ENCODE measurements at places on chromosomes 4 and X. TPM values are rescaled to one million over a fixed set of nuclear protein-coding genes. Genes with fewer than 3 reads are reported as not detected.

Gene ZNF732
- total RNA-seq = 5.1 TPM

Gene RGN
- total RNA-seq = 0.70 TPM

- H3K4me3 ChIP-seq = peak overlapping the region; percentile 93
- H3K36me3 ChIP-seq = peaks cover 16% of the 10 kb centered on the region
- peak overlapping the region; percentile 96 for H3K27ac ChIP-seq
These were observed 600 bp downstream of the BEX4 start for GRCh38 chrX:103215425-103215991.

DNA sequence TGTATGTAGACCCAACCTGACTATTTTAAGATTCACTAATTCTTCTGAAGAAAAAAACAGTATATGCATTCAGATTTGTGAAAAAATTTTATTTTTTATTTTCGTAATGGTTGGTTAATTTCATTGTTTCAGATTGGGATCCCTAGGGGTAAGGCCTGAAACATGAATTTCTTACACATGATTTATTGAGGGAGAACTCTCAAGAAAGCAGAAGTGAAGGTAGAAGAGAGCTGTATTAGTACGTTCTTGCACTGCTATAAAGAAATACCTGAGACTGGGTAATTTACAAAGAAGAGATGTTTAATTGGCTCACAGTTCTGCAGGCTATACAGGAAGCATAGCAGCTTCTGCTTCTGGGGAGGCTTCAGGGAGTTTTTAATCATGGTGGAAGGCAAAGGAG, 611.9 kb upstream of the TECRL start:
- H3K36me3 ChIP-seq = no peaks in the 10 kb centered on the region
- DNase-seq = no peak
- H3K27me3 ChIP-seq = no peaks in the 10 kb centered on the region
- H3K4me3 ChIP-seq = no peak overlapping the region
- H3K27ac ChIP-seq = no peak overlapping the region

DNA sequence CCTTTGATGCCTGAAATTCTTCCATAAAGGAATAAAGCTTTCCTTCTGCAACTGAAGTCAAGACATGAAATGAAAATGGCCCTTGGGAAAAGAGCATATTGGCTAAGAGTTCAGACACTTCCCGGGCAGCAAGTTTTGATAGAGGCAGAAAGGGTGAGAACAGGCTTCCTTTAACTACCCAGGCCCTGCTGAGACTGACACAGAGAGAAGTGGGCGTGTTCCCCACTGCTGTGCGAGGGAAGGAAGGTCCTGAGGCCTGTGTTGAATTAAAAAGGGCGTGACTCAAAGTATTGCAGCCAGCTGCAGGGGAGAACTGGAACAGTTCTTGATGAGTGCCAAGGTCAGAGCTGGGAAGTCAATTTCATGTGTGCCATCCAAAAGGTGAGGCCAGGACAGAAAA, 33.9 kb upstream of the ADGRG2 start:
- H3K27me3 ChIP-seq = no peaks in the 10 kb centered on the region
- H3K27ac ChIP-seq = no peak overlapping the region
- H3K4me1 ChIP-seq = peaks cover 4% of the 10 kb centered on the region
- H3K36me3 ChIP-seq = no peaks in the 10 kb centered on the region

GRCh38 chrX:153981771-153982533, 9.4 kb downstream of the TMEM187 start:
- no peak for DNase-seq
- H3K27ac ChIP-seq = peak overlapping the region; percentile 89
- no peaks in the 10 kb centered on the region for H3K27me3 ChIP-seq
- H3K4me3 ChIP-seq = no peak overlapping the region
- peaks cover 8% of the 10 kb centered on the region for H3K4me1 ChIP-seq
- peaks cover 5% of the 10 kb centered on the region for H3K36me3 ChIP-seq

DNA sequence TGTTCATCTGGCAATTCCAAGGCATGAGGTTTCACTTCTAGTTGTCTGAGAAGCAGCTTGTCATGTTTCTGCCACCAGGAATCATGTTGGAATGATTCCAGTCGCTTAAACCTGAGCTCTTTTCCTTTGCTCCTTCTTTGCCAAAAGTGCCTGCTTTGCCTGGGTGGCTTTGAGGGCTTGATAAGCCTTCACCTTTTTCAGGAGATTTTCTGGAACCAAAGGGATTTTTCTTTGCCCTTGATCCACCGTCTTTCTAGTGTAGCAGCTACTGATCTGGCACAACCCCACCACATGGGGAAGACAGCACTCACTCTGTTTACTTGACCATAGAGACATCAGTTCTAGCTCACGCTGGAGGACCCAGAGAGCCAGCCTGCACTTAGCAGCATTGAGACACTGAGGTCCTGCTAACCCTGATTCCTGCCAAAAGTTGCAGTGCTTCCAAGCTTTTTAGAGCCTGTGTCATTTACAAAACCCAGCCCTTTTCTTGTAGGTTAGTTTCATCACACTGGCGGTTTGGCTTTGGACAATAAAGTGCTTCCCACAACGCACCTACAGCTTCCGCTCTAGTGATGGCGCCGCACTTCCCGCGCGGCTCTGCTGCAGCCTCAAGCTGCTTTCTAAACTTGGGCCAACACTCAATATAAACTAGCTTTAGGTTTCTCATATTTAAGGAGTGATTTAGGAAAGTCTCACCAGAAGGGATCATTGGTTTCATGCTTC, 7.3 kb upstream of the CCNI start:
- DNase-seq = no peak
- H3K27me3 ChIP-seq = no peaks in the 10 kb centered on the region
- H3K4me1 ChIP-seq = peaks cover 2% of the 10 kb centered on the region
- no peak overlapping the region for H3K27ac ChIP-seq

DNA sequence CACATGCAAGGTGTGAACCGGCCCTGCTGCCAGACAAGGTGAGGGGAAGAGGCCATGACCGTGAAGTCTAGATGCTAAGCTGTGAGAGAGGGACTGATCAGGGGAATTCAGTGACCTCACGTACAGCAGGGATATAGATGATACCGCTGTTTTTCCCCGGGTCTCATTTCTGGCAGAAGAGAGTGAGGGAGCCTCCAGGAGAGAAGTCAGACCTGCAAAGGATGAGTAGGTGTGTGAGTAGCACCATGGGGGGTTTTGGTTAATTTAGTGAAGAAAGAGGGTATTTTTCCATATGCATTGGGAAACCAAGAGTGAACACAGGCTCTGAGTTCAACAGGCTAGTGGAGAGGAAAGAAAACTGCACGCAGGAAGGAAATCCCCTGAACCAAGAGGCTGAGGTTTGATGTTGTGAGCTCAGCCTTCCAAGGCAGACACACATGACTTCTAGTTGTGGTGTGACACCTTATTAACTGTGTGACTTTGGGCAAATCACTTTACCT, 127.6 kb upstream of the GATB start:
- no peaks in the 10 kb centered on the region for H3K4me1 ChIP-seq
- no peak for DNase-seq
- H3K36me3 ChIP-seq = no peaks in the 10 kb centered on the region
- no peak overlapping the region for H3K27ac ChIP-seq

DNA sequence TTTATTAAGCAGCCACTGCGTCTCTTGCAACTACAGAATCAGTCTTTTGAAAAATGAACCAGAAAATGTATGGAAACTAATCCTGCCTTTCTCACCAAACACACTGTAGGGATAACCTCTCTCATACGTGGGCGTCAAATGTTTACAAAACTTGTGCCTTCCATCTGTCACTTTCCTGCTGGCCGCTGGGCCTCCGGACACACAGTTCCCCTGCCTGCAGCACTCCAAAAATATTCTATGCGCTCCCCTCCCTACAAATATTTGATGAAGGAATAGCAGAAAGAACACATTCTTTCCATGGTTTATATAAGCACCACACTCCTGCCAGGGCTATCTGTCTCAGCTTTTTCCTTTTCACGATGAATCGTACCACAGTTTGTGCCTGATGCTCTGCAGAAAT, 14.9 kb upstream of the CYTL1 start:
- H3K27ac ChIP-seq = no peak overlapping the region
- H3K4me1 ChIP-seq = peaks cover 12% of the 10 kb centered on the region
- no peak for DNase-seq
- no peak overlapping the region for H3K4me3 ChIP-seq
- H3K36me3 ChIP-seq = no peaks in the 10 kb centered on the region
- H3K27me3 ChIP-seq = no peaks in the 10 kb centered on the region

DNA sequence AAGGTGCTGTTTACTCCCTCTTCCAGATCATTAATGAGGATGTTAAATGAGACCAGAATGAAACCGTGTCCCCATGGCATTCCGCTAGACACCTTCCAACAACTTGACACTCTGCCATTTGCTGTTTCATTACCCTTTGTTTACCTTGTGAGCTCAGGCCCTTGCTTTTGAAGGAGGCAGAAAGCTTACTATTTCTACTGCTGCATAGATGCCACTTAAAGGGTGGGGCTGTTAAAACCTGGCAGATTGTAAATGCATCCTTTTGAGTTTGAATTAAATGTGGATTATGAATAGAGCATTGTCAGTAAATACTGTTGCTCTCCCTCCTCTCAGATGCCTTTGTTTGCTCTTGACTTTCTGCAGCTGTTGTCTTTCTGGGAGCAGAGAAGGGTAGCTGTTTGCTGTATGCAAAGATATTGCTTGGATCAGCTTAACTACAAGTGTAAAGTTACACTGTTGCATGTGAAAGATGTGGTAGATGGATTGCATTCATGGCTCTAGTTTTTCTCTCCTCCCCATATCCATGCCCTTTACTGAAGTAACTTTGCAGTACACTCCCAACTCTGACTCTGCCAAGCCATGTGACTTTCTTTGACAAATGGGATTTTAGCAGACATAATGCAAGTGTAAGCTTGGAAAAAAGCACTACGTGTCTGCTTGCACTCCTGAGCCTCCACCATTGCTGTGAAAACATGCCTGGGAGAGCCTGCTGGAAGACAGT, 75.0 kb upstream of the DHX15 start:
- H3K27ac ChIP-seq = no peak overlapping the region
- H3K4me3 ChIP-seq = no peak overlapping the region
- no peak for DNase-seq
- no peaks in the 10 kb centered on the region for H3K27me3 ChIP-seq

DNA sequence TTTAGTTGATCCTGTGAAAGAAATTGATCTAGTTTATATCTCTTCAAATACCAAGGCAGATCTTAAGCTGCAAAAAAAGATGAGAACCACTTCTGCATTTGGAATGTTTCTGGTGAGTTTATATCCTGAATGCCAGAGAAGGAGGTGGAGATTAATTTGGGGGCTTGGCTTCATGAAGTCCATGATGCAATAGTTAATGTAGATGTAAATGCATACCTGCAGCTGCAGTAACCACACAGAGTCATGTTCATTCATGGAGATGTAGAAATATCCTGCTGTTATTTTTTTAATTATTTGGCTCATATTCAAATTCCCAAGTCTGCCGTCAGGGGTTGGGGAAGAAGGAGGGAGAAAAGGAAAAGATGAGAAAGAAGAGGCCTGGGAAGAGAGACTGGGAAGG, at the start of gene SULT1E1:
Gene SULT1E1 (minus strand): TSS at position 94 of the 400 bp plus-strand sequence. CDS start 2,501 bp downstream, outside the sequence.
- no peaks in the 10 kb centered on the region for H3K36me3 ChIP-seq
- H3K4me1 ChIP-seq = no peaks in the 10 kb centered on the region
- no peak within 1 kb of the TSS for H3K4me3 ChIP-seq
- no peak for DNase-seq
- H3K27ac ChIP-seq = no peak within 1 kb of the TSS
- no peaks in the 10 kb centered on the region for H3K27me3 ChIP-seq

- H3K4me1 ChIP-seq = peaks cover 18% of the 10 kb centered on the region
- H3K4me3 ChIP-seq = no peak overlapping the region
- no peak for DNase-seq
- H3K27ac ChIP-seq = no peak overlapping the region
These were observed 43.4 kb downstream of the C4orf51 start for GRCh38 chr4:145723336-145723735.

GRCh38 chr4:176814770-176815169, 22.0 kb upstream of the VEGFC start:
- H3K27ac ChIP-seq = no peak overlapping the region
- H3K4me3 ChIP-seq = no peak overlapping the region
- peaks cover 4% of the 10 kb centered on the region for H3K27me3 ChIP-seq
- no peaks in the 10 kb centered on the region for H3K4me1 ChIP-seq

DNA sequence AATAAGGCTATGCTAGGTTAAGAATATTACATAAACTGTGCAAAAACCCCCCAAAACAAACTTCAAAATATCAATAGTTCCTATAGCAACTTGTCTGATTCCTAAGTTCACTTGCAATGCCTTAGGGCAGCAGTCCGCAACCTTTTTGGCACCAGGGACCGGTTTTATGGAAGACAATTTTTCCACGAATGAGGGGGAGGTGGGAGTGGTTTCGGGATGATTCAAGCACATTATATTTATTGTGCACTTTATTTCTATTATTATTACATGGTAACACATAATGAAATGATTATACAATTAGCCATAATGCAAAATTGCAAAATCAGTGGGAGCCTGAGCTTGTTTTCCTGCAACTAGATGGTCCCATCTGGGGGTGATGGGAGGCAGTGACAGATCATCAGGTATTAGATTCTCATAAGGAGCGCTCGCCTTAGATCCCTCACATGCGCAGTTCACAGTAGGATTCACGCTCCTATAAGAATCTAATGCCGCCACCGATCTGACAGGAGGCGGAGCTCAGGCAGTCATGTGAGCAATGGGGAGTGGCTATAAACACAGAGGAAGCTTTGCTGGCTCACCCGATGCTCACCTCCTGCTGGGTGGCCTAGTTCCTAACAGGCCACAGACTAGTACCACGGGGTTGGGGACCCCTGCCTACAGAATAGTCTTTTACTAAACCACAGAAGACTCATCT, 39.7 kb downstream of the ACOX3 start:
- H3K4me1 ChIP-seq = peaks cover 6% of the 10 kb centered on the region
- no peak overlapping the region for H3K4me3 ChIP-seq
- peaks cover 9% of the 10 kb centered on the region for H3K36me3 ChIP-seq
- no peak for DNase-seq

DNA sequence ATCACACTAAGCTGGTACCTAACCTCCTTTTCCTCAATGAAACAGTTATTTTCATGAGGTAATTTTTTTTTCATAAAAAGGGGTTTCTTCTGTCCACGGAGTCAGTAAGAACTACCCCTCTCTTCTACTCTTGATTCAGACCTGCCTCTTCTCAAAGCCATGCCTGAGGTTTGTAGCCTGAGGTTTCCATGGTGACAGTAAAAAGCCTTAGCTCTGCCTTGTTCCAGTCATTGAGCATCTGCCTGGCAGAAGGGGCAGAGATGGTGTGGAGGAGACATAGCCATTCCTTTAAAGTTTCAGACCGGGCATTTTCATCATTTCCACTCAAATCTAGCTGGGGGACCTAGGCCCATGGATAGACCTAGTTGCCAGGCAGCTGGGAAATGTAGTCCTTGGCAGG, 135.5 kb downstream of the REPS2 start:
- no peak for DNase-seq
- peak overlapping the region; percentile 83 for H3K27ac ChIP-seq
- no peak overlapping the region for H3K4me3 ChIP-seq
- H3K27me3 ChIP-seq = peaks cover 32% of the 10 kb centered on the region
- no peaks in the 10 kb centered on the region for H3K36me3 ChIP-seq

DNA sequence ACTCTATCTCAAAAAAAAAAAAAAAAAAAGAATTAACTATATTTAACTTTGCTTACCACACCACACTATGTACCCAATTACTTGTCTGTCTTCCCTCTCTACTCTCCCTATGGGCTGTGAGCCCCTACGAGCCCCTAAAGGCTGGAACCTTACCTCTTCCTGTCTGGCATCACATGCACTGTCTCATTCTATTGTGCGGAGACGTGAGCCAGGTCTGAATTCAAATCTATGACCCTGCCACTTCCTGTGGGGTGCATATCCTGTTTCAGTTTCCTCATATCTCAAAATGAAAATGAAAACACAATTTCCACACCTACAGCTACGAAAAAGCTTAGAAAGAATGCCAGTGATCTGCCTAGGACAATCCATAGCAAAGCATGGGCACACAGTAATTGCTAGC, 42.9 kb upstream of the HS3ST1 start:
- no peak overlapping the region for H3K4me3 ChIP-seq
- H3K36me3 ChIP-seq = no peaks in the 10 kb centered on the region
- no peak overlapping the region for H3K27ac ChIP-seq
- no peak for DNase-seq
- peaks cover 3% of the 10 kb centered on the region for H3K4me1 ChIP-seq

All from neural crest cell (in vitro differentiated cells).